ENCODE measurements at places on chromosomes 11 and 22.

DNA sequence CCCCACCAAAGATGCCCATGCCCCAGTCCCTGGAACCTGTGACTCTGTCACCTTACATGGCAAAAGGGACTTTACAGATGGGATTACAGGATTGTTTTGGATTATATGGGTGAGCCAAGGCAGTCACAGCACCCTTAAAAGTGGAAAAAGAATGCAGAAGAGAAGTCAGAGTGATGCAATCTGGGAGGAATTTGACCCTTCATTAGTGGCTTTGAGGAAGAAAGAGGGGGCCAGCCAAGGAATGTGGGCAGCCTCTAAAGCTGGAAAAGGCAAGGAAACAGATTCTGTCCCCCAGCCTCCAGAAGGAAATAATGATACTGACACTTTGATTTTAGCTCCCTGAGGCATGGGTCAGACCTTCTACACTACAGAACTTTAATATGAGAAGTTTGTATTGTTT, 257.3 kb upstream of the ISX start:
- DNase-seq: no peak

DNA sequence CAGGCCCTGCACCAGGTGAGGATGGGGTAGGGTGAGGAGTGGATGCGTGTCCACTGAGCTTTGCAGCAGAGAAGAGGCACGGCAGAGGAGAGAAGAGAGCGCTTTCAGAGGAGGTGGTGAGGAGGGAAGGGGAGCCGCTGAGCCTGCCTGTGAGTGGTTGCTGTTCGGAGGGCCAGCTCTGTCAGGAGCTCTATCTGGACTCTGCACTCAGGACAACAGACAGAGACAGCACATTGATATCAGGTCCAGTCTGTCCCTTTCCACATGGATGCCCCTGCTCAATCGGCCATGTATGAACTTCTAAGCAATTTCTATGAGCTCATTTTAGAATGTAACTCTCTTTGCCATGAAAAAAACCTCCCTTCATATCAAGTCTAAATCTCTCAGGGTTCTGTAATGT, 158.6 kb downstream of the KIRREL3 start:
- DNase-seq: no peak

DNA sequence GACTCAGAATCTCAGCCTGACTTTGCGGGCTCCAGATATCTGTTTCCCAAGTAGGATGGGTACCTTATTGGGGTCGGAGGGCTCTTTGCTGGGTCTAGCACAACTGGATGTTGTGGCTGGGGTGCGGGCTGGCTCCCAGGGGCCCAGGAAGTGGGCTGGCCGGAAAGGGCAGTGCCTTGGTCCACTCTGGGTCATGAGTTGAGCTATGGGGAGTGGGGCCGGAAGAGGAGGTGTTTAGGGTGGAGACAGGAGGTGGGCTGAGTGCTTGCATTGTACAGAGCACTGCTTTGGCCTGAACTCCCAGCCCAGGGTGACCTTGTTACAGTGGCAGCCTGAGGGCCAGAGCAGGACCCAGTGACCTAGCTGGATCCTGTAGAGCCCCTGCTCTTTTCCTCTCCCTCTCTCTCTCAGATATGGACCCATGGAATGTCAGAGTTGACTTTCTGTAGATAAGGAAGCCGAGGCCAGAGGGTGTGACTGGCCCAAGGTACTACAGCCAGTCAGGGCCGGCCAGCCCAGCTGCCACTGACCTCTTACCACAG, 13.2 kb downstream of the PHLDB1 start:
- DNase-seq: no peak

GRCh38 chr11:123477205-123477907, 47.3 kb downstream of the GRAMD1B start:
- no peak for DNase-seq

GRCh38 chr11:70065318-70066135, 12.6 kb upstream of the ANO1 start:
- DNase-seq: no peak

DNA sequence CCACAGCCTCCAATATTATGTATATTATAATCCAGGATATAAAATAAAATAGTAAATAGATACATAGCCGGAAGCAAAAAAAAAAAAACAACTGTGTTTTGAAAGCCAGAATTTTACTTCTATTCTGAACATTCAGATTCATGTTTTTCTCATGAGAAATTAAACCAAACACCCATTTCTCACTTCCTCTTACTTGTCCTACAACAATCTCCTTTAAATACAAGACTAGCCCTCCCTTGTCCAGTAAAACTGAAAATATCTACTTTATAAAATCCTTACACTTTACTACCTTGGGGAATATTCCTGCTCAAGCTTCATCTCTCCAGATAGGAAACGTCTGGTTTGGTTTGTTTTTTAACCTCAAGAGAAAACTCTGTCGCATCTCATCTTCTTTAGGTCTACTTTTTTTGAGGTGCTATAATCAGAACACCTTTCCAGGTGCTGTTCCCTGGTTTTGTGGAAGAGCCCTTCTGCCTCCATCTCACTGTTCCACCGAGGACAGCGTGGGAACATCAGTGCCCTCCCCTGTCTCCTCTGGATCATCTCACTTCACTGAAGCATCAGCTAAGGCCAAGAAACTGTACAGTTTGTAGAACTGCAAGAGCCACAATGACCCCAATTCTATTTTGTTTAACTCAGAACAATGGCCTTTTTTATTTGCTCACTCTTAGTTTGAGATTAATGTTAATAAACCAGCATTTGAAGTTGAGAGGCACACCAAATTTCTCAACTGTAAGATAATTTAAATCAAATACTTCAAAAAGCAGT, 82.0 kb upstream of the ARHGAP32 start:
- no peak for DNase-seq

Measured in stimulated activated CD4-positive, alpha-beta T cell treated with anti-CD3 and anti-CD28 coated beads, Interleukin-1b, Interleukin-23, amount 100 ng/mL, for 1 hour (primary cell).